Spleen (tissue), 13 donors: ENCODE measurements at places on chromosomes 16 and 17.
A peak's percentile ranks its signal among the peaks of the same experiment; 100 is the strongest.

DNA sequence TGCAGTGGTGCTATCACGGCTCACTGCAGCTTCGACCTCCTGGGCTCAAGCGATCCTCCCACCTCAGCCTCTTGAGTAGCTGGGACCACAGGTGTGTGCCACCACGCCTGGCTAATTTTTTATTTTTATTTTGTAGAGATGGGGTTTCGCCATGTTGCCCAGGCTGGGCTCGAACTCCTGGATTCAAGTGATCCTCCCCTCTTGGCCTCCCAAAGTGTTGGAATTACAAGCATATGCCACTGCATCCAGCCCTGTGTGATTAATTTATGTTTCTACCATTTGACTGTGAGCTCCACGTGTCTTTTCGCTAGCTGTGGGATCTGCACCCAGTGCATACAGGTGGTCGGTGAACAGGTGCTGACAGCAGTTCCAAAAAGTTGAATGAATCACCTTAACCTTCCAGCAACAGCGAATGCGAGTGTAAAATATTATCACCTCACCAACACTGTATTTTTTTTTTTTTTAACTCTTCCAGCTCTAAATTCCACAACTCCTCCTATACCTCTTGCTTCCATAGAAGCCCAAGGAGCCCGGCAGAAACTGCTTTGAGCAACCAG lies 484 bp upstream of the NUDT7 start:
- H3K4me1 ChIP-seq, result peaks cover 7% of the 10 kb centered on the region
- H3K27ac ChIP-seq, result no peak overlapping the region
- H3K27me3 ChIP-seq, result no peaks in the 10 kb centered on the region
- peak overlapping the region; percentile 81 for H3K4me3 ChIP-seq

DNA sequence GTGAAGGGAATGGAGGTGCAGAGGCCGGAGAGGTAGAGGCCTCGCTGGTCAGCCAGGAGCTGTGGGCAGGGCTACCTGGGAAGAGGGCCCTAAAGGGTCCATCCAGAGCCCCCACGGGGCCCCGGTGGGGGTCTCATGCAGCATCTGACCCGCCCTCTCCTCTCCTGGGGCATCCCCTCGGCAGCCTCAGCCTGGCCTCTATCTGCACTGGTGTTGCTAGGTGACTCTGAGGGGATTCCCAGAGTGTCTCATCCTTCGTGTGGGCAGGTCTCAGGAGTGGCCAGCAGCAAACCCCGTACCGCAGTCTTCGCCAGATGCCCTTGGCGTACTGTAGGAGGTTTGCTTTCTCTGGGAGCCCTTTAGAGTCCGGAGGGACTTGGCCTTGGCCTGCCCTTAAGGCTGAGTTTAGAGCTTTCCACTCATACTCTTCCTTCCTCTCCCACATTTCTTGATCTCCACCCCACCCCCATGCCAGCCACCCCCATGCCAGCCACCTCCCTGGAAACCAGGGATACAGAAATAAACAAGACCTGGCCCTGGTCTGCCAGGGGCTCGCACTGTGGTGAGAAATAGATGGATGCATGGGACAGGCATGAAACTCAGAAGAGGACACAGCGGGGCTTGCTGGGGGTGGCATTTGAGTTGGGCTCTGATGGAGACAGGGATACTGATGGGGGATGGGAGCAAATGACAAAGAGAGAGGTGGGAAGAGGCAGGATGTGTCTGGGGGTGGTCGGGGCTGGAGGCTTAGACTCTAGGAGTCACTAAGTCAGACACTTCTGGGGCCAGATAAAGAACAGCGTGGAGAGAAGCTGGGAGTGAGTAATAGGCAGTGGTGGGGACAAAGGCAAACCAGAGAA lies 9.9 kb downstream of the SLC5A10 start:
- no peak for DNase-seq
- H3K36me3 ChIP-seq, result no peaks in the 10 kb centered on the region
- no peak overlapping the region for H3K4me3 ChIP-seq
- H3K4me1 ChIP-seq, result peaks cover 18% of the 10 kb centered on the region
- no peak overlapping the region for H3K27ac ChIP-seq
- no peaks in the 10 kb centered on the region for H3K27me3 ChIP-seq

GRCh38 chr16:57479205-57479975 lies 6.9 kb downstream of the DOK4 start:
- peak; percentile 78 for DNase-seq
- peaks cover 61% of the 10 kb centered on the region for H3K4me1 ChIP-seq
- no peaks in the 10 kb centered on the region for H3K27me3 ChIP-seq
- H3K27ac ChIP-seq, result peak overlapping the region; percentile 47
- H3K36me3 ChIP-seq, result peaks cover 3% of the 10 kb centered on the region
- H3K4me3 ChIP-seq, result peak overlapping the region; percentile 33

DNA sequence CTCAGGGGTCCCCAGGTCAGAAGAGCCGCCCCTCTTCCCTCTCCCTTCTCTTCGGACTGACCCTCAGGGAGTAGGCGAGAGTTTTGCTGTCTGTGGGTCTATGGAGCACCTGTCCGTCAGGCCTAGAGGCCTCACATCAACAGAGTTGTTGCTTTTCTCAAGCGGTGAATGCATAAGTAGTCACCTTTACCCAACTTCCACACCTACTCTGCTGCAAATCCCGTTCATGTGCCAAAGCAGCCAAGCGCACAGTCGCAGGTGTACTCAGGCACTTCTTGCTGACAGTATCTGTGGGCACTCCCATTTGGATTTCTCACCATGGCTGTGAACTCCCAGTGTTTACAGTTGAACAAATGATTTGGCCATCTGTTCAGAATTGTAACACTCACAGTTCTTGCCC lies 4.0 kb upstream of the FA2H start:
- peaks cover 28% of the 10 kb centered on the region for H3K27me3 ChIP-seq
- H3K36me3 ChIP-seq, result no peaks in the 10 kb centered on the region
- no peak for DNase-seq
- H3K4me3 ChIP-seq, result no peak overlapping the region

DNA sequence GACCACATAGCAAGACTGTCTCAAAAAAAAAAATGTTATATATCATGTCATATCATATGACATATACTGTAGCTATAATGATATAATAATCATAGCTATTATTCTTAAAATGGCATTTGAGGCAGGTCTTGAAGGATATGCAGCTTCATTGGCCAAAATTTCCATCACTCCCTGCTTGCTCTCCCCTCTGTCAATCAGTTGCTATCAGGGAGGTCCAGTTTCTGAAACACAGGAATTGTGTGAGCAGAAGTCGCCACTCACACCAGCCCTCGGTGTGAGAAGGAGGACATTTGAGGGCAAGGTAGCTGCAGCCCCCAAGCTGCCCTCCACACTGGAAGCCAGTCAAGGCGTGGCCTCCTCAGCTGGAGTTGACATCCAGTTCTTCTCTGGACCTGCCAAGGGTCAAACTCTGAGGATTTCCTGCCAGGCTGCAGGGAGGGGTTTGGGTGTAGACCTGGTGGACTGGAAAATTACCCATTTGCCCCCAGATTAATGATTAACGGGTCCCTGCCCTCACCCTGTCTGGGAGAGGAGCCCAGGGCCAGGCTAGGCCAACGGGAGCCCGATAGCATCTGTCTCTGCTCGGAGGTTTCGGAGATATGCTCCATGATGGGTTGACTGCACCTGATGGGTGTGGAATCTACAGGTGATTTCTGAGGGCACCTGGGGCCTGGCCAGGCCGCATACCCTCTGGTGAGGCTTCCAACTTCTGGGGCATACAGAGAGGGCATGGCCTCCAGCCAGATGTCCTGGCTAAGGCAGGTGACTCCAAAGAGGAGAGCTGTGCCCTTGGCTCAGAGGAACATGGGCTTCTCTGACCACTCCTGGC lies 18.8 kb downstream of the WNT9B start:
- H3K4me1 ChIP-seq, result no peaks in the 10 kb centered on the region
- no peak for DNase-seq
- H3K4me3 ChIP-seq, result no peak overlapping the region
- no peaks in the 10 kb centered on the region for H3K36me3 ChIP-seq

DNA sequence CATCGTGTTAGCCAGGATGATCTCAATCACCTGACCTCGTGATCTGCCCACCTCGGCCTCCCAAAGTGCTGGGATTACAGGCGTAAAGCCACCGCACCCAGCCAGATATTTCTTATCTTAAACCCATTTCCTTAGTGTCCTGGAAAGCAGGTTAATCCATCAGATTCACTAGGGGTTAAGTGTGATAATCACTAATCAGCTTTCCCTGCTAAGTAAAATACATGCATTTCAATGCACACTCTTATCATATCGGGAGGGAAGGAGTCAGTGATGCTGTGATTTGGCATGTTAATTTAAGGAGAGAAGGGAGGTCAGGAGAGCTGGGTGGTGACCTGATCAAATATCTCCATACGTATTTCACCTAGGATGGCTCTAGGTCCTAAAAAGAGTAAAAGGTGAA lies 29.1 kb downstream of the STAT3 start:
- peaks cover 99% of the 10 kb centered on the region for H3K4me1 ChIP-seq
- H3K27me3 ChIP-seq, result no peaks in the 10 kb centered on the region
- H3K4me3 ChIP-seq, result no peak overlapping the region
- DNase-seq, result no peak
- H3K27ac ChIP-seq, result no peak overlapping the region
